ENCODE measurements at places on chromosomes 1 and 21. TPM values are rescaled to one million over a fixed set of nuclear protein-coding genes. Genes with fewer than 3 reads are reported as not detected.

- peaks cover 31% of the 10 kb centered on the region for H3K4me1 ChIP-seq
- DNase-seq: no peak
- no peaks in the 10 kb centered on the region for H3K36me3 ChIP-seq
- no peak overlapping the region for H3K4me3 ChIP-seq
Measured at GRCh38 chr1:93595266-93595665, 86.4 kb downstream of the BCAR3 start.

GRCh38 chr1:238324211-238324864 lies 433.6 kb upstream of the ZP4 start:
- no peaks in the 10 kb centered on the region for H3K36me3 ChIP-seq
- H3K4me3 ChIP-seq: no peak overlapping the region
- no peak for DNase-seq
- no peaks in the 10 kb centered on the region for H3K4me1 ChIP-seq
- no peaks in the 10 kb centered on the region for H3K27me3 ChIP-seq

GRCh38 chr1:10687782-10688408 lies 108.6 kb downstream of the CASZ1 start:
- peak overlapping the region; percentile 56 for H3K27ac ChIP-seq
- no peaks in the 10 kb centered on the region for H3K27me3 ChIP-seq
- H3K4me3 ChIP-seq: peak overlapping the region; percentile 26
- DNase-seq: no peak

DNA sequence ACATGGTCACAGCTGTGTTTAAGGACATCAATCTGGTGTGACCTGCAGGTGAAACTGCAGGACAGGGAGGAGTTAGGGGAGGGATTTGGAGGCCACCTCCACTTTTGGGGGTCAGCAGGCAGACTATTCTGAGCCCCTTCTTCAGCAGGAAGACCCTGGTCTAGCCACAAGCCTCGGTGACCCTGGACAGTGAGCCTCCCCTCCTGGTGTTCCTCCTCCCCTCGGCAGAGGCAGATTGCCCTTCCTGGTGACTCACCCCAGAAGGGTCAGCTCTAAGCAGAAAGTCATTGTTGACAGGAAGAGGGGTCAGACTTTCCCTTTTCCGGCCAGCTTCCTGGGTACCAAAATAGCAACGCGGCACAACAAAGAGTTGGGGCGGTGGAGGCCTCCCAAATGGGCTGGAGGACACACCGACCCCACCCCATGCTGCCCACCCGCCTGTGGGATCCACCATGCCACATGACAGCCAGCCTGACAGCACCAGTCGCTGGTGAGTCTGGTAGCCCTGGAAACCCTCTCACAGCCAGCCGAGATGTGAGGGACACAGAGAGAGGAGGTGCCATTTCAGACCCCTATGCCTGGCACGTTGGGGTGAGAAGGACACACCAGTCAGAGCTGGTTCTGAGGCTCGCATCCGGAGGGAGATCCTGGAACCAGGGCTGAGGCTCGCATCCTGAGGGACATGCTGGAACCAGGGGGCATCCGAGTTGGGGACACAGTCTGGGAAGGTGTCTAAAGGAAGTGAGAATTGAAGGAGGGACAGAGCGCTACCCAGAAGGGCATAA lies 14.7 kb upstream of the CSF1 start:
- no peak for DNase-seq
- H3K4me3 ChIP-seq: no peak overlapping the region
- no peaks in the 10 kb centered on the region for H3K36me3 ChIP-seq
- peaks cover 6% of the 10 kb centered on the region for H3K4me1 ChIP-seq
- H3K27ac ChIP-seq: no peak overlapping the region
- no peaks in the 10 kb centered on the region for H3K27me3 ChIP-seq

DNA sequence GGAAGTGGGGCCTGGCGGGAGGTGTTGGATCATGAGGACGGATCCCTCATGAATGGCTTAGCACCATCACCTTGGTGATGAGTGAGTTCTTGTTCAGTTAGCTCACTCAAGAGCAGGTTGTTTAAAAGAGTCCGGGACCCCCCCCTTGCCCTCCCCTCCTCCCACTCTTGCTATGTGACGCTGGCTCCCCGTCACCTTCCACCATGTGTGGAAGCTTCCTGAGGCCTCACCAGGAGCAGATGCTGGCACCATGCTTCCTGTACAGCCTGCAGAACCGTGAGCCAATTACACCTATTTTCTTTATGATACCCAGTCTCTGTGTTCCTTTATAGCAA lies 3.0 kb upstream of the SLC19A1 start:
- no peak for DNase-seq
- H3K27me3 ChIP-seq: no peaks in the 10 kb centered on the region
- no peaks in the 10 kb centered on the region for H3K36me3 ChIP-seq
- H3K4me1 ChIP-seq: peaks cover 15% of the 10 kb centered on the region
- no peak overlapping the region for H3K4me3 ChIP-seq

DNA sequence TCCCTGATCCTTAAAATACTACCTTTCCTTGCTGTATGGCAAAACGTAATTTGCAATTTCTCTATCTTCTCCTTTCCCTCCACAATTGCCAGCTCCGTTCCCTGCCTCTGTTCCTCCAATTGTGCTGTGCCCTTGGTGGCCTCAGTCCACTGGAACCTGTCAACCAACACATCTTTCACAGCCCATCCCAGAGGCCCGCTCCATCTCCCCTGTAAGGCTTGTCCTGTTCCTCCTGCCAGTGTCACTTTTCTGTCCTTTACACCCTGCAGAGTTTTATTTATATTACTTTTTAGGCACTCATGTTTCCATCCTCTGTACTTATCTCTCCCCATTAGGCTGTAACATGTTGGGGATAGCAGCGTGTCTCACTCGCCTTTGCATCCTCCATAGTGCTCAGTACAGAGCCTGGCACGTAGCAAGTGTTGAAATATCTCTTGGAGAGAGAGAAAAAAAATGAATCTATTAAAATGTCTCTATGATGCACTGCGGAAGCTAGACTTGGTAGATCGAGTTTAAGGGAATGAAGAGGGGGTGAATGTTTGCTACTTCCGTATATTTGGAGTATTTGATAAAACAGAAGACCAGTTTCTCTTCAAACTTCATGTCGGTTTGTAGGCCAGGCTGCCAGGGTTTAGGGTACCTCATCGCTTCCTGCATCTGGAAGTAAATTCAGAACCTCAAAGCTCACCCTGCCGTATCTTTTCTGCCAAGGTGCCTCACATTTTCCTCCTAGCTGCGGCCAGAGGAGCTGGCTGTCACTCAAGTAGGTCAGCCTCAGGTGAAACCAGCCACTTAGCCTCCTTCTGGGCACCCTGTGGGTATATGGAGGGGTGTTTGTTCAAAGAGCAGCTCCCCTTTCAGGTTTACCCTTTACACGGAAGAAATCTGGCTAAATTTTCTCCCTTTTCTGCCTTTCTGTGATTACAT lies 303.8 kb downstream of the TM2D1 start:
- no peak overlapping the region for H3K27ac ChIP-seq
- no peaks in the 10 kb centered on the region for H3K4me1 ChIP-seq
- no peaks in the 10 kb centered on the region for H3K27me3 ChIP-seq

DNA sequence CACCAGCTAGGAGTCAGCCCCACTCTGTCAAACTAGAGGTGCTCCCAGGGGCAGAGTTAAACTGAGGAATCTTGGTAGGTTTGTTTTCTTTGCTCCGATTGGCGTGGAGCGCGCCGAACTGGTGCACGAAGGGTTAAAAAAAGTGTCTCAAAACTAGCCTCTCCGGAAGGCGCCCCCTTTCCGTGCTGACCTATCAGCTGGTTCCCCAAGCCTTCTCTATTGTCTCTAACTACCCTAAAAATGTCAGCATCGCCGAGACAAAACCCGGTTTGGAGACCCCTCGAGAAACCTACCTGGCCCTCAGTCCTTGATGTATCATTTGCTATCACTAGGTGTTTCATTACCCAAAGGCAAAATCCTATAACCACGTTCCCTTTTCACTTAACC lies 2.2 kb downstream of the TGFB2 start:
- H3K36me3 ChIP-seq: no peaks in the 10 kb centered on the region
- peaks cover 28% of the 10 kb centered on the region for H3K4me1 ChIP-seq
- peak overlapping the region; percentile 83 for H3K4me3 ChIP-seq
- H3K27me3 ChIP-seq: no peaks in the 10 kb centered on the region
- DNase-seq: no peak
- H3K27ac ChIP-seq: peak overlapping the region; percentile 78

Gene VWA1
- total RNA-seq: 21.7 TPM

Gene CLCNKB
- not detected for total RNA-seq

Gene RAP1GAP
- total RNA-seq: 0.27 TPM

Data from thoracic aorta (tissue), 2 donors.